ENCODE measurements at places on chromosomes 12 and 14. TPM values are rescaled to one million over a fixed set of nuclear protein-coding genes. Genes with fewer than 3 reads are reported as not detected.
A peak's percentile ranks its signal among the peaks of the same experiment; 100 is the strongest.

GRCh38 chr14:95875831-95876760 is 536 bp upstream of the TUNAR start:
- no peak for DNase-seq

DNA sequence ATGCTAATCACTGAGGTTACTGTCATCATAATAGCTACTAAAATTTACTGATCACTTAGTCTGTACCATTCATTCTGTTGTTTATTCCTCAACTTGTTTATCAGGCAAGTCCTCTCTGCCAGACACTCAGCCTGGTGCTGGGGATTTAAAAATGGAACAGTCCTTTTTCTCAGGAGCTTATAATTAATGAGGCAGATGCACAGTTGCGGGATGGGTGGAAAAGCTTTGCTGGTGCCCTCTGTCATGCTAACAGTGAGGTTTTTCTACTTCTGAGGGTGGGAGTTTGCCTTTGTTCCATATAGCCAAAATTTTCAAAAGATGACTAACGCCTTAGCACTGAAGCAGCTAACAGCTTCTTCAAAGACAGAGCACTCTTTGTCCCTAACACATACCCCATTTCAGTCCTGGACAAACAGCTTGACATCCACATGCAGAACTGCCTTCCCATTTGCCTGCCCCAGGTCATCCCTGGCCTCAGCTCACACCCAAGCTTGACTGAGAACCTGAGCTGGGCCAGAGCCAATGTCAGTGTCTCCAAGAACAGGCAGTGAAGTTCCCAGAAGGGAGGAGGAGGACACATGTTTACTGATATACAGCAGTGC is 30.8 kb upstream of the HSPB8 start:
- DNase-seq: peak; percentile 36

DNA sequence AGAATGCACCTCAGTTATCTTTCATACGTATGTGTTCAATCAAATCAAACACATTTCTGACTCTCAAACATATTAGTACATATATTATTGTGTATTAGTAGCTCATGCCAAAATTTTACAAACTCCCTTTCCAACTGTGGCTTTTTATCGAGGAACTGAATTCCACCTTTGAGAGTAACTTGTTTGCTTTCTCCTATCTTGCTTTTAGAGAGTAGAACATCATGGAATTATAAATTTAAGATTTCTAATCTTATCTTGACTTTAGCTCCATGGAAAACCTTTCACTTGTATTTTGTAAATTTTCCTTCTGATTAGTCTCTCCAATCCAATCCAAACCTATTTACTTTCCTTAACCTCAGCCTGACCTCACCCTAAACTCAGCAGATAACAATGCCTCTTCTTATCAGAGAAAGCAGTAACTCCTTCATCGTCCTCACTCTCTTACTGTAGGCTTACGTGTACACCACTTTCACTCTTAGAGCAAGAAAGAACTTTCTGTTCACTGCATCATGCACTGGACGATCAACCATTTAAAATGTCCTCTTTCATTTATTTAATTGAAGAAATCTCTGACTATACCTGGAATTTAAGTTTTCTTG is 164.5 kb downstream of the TMTC3 start:
- no peak for DNase-seq

- DNase-seq: no peak
Observed at GRCh38 chr12:47111392-47111778, 31.6 kb upstream of the AMIGO2 start.

GRCh38 chr12:57094208-57095160 is 5.6 kb downstream of the NAB2 start:
- no peak for DNase-seq

GRCh38 chr12:105750096-105750495 is 388.7 kb downstream of the NUAK1 start:
- DNase-seq: no peak

DNA sequence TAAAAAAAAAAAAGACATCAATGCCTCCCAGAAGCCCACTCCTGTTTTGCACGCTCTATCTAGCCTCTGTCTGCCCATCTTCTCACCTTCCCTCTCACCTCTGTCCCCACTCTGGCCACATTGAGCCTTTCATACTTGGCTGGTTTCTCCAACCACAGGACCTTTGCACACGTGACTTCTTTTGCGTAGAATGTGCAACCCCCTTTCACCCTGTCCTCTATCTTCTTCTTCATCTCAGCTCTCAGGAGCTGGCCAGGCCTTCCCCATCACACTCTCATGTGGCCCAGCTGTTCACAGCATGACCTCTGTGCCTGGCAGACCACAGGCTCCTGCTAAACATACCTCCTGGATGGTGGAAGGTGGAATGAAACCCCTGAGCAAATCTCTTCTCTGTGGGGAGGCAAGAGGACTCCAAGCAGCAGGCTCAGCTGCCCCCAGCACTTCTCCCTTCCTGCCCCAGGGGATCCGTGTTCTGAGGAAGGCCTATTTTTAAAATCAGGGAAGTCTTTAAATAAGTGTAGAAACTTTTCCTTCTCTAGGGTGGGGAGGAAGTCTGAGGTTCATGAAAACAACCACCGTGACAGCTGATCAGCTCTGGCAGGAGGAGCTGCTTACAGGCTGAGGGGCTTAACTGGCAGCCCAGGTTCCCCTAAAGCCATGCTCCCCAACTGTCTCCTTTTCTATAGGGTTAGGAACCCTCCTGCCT is 11.6 kb downstream of the HVCN1 start:
- DNase-seq: no peak

SLC10A1 gene
- total RNA-seq: not detected

- no peak for DNase-seq
Observed at GRCh38 chr12:13176256-13176655, 20.3 kb upstream of the EMP1 start.

DNA sequence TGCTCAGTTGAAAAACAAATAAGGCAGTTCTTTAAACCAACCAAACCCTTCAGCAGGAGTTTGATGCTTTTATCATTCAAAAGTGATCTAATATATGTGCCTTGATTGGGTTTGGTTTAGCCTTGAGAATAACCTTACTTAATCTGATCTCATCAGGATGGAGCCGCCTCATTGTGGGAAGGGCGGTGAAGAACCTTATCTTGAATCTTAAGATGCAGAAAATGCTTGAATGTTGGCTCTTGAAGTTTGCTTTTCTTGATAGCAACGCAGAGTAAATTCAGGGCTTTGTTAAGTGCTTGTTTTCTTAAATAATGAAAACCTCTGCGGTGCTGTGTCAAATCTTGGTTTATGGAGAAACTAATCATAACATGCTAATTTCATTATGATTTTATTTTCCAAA is 138.2 kb downstream of the MON2 start:
- DNase-seq: peak; percentile 45

ACRBP gene
- not detected for total RNA-seq

- no peak for DNase-seq
Observed at GRCh38 chr14:54931101-54931500, 28.5 kb upstream of the GCH1 start.

PRB2 gene
- not detected for total RNA-seq

NDUFA12 gene
- total RNA-seq: 243 TPM

SAMD15 gene
- 6.6 TPM for total RNA-seq

GPRC5A gene
- 22.8 TPM for total RNA-seq

DNA sequence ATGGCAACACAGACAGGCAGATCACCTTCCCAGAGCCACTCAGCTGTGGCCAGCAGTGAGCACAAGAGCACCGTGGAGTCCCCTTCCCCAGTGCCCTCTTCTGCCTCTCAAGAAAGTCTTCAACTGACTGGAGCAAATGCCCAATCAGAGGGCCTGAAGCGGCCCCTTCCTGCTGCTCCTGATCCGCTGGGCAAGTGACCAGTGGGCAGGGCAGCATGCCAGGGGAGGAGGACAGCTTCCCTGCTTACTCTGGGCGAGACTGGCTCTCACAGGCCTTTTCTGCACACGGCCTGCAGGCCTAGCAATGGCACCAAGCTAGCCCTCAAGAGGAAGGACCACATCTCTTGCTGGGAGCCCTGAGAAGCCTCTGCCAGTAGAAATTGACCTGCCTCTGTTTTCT is 890 bp downstream of the KRT71 start:
- peak; percentile 10 for DNase-seq

KRT78 gene
- total RNA-seq: not detected

GRCh38 chr14:91918186-91918883 is 29.2 kb downstream of the FBLN5 start:
- DNase-seq: no peak

DNA sequence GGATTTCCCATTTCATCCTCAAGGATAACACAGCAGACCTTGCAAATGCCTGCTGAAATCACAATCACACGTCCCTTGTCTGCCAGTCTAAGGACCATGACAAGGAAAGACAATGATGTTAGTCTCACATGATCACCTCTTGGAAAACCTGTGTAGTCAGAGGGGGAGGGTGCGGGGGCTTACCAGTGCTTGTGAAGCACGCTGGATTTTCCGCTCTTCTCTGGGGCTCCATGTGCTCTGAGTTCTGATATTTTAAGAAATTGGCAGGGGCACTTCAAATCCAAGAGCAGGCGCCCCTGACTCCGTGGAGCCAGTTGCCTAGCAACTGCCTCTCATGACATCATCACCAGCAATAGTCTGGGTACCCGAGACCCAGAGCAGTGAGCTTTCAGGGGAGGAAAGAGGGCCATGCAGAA is 200.9 kb upstream of the C14orf180 start:
- no peak for DNase-seq

PTPRR gene
- total RNA-seq: not detected

KRT3 gene
- not detected for total RNA-seq

- no peak for DNase-seq
Observed at GRCh38 chr14:105141026-105141425, 27.6 kb downstream of the JAG2 start.

DNA sequence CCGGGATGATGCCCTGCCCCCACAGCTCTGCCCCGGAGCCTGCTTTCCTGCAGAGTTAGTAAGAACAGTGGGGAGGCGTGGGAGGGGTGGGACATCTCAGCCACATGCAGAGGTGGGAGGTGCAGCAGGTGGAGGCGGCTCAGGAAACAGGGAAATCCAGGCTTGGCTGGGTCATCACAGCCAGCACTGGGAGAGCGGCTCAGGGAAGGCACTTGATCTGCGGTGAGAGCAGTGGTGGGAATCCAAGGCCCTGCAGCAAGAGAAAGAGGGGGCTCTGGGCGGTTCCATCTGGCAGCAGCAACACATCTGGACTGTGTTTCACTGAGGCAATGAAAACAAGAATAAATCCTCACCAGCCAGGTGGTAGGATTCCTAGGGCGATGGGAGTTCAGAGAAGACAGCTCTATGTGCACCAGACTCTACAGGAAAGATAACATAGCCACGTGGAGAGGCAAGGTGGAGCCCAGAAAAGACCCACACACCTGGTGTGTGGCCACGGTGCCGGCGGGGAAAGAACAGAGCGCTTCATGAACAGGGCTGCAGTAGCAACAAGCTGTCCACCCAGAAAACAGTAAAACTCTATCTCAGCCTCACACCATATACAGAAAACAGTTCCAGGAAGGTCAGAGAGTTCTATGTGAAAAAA is 57.6 kb downstream of the CCDC85C start:
- no peak for DNase-seq

DNA sequence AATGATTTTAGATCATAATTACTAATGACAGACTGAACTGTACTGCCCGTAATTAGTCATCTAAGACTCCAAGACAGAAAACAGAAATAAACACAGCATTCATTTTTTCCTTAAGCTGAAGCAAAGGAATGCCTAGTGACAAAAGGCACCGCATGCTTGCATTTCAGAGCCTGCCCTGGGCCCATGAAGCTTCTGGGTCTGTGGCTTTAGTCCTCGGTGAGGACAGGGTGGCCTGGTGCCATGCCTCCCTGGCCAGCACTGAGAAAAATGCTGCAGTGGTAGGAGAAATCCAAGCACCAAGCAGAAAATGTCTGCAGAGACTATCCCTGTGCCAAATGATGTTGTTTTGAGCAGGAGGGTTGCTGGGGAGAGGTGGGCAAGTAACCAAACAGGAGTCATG is 171.6 kb downstream of the CALM1 start:
- peak; percentile 77 for DNase-seq

GRCh38 chr12:30794020-30794419 is 39.3 kb upstream of the CAPRIN2 start:
- no peak for DNase-seq

ADGRD1 gene
- total RNA-seq: 0.51 TPM

DNA sequence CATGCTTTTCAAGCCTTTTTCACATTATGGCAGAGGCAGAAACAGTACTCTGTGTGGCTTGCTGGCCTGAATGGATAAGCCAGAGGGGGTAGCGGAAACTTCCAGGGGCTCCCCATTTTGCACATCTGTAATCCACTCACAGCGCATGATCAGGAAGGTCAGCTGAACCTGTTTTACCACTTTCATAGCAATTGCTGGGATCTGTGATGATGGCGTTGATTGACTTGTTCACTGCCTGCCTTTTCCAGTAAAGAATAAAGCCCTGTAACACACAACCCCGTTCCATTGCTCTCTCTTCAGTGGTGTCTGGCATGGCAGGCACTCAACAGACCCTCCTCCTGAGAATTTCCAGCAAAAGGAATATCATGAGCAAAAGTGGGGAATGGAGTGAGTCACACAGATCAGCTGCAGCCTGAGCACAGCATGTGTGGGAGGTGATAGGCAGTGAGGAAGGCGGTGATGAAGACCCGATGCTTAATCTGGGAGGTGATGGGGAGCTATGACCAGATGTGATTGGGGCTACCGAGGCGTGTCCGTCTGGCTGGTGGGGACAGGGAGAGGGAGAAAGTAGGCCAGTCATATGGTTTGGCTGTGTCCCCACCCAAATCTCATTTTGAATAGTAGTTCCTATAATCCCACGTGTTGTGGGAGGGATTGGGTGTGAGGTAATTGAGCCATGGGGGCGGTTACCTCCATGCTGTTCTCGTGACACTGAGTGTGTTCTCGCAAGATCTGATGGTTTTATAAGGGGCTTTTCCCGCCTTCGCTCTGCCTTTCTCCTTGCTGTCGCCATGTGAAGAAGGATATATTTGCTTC is 44.7 kb upstream of the CHST11 start:
- no peak for DNase-seq

DNA sequence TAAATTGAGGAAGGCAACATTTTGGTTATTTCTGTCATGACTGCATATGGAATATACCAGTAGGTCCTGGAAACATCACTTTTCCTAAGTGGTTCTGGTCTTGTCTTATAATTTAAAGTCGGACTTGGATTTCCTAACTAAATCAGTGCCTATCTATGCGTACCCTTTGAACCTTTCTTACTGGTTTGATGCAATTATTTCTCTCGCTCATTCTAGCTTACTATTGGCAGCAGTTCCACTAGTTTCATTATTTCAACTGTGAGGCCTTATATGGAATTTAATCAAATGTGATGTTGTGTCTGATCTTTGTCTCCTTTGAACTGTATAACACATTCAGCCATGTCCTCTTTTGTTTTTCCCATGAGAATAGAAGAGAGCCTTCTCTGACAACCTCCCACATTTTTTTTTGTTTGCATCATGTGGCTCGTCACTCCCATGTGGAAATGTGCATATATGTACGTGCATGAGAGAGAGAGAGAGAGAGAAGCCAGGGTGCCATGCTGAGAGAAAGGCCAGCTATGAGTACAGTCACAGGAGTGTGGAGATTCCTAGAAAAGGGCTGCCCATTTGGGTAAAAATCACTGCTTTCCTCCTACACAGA is 48.0 kb downstream of the AKAP6 start:
- DNase-seq: no peak

CCDC177 gene
- total RNA-seq: 0.75 TPM

Measured in G401 (cell line).